ENCODE measurements at places on chromosomes 5 and 9. TPM values are rescaled to one million over a fixed set of nuclear protein-coding genes. Genes with fewer than 3 reads are reported as not detected.

UBLCP1 gene
- 28.9 TPM for total RNA-seq

ITK gene
- 4.7 TPM for total RNA-seq

UBE2QL1 gene
- total RNA-seq, result 0.49 TPM

CCNI2 gene
- 5.8 TPM for total RNA-seq
